ENCODE measurements at places on chromosomes 2 and 18.

DNA sequence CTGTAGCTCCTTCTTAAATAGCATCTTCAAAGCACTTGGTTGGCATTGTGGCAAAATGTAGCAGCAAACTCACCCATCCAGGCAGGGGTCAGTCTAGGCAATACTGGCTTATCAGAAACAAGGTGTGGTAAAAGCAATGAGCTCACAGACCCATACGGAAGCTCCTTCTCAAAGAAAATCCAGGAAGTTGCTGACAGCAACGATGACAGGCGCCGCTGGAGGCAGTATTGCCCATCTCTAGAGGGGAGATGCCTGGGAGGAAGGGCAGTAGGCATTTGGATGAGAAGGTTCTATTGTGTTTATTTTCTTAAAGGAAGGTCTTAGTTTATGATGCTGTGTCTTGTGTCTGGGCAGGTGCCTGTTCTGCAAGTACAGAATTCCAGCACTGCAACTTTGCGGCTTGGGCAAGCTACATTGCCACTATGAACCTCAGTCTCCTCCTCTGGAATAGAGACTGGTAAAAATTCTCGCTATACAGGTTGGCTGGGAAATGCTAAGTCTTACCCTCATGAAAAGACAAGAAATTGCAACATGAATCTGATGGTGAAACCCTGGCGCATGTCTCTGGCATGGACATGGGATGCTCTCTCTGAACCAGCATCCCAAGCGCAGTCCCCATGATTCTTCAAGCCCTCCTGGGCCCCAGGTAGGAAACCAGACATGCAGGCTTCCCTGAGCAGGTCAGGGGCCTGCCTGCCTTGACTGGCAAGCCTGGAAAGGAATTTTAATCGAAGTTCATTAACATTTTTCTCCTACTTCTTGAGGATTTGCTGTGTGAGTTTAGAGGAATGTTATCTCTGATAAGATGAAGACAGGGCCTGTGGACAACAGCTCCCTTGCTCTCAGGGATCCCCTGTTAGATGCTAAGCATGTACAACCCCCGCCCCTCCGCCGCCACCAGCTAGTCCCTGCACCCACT lies 156.0 kb downstream of the TFCP2L1 start:
- no peak for DNase-seq

DNA sequence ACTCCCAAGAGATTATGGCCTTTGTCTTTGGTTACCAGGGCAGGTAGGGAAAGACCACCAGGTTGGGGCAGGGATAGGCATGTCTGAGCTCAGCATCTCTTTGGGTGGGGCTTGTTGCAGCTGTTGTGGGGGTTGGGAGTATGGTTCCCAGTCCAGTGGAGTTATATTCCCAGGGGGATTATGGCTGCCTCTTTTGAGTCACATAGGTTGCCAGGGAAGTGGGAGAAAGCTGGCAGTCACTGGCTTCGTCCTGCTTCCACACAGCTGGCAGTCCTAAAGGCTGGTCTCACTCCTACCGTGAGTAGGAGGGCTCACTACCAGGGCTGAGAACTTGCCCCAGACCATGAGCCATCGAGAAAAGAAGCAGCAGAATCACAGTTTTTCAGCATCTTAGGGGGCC lies 79.1 kb downstream of the LYPD6 start:
- DNase-seq = no peak

GRCh38 chr2:190582736-190583506 lies 48.4 kb upstream of the NEMP2 start:
- DNase-seq = peak; percentile 45

- DNase-seq = peak; percentile 89
Observed at GRCh38 chr2:12057436-12058166, 311.2 kb downstream of the LPIN1 start.

DNA sequence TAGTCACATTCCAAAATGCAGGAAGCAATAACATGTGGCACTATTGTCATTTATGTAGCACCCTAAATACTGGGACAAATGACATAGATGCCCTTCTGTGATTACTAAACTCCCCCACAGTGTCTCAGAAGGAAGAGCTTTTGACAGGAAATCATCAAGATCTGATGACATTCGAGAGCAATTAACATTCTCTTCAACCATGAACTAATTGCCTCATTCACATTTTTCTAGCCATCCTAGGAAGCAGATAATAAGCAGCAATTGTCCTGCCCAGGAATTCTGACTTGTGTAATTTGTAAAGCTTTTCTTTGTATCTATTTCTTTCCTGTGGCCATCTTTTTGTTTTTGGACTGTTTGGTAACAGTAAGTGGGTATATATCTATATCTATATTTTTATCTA lies 292.6 kb downstream of the TGIF1 start:
- no peak for DNase-seq

DNA sequence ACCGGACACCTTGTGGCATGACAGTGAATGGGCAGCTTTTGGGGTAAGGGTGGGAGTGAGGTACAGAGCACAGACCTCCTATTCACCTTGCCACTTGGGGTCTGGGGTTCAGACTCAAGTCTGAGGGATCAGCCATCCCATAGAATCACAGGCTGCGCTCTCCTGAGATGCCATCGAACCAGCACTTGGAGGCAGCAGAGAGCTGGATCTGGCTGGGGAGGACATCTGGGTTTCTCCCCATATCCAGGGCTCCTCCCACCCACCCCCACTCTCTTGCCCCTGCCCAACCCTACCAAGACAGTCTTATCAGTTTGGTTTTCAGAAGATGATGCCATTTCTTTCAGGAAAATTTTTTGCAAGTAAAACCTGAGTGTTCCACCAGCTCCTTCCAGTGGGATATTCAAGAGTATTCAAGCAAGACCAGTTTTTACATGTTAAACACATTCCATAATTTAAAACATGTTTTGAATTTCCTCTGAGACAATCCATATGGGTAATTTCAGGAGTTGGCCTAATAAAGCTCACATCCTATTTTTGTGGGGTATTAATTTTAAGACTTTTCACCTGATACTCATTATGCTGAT lies 29.2 kb upstream of the TEX44 start:
- DNase-seq = no peak

- DNase-seq = no peak
Observed at GRCh38 chr18:10011061-10011460, 97.2 kb downstream of the VAPA start.

DNA sequence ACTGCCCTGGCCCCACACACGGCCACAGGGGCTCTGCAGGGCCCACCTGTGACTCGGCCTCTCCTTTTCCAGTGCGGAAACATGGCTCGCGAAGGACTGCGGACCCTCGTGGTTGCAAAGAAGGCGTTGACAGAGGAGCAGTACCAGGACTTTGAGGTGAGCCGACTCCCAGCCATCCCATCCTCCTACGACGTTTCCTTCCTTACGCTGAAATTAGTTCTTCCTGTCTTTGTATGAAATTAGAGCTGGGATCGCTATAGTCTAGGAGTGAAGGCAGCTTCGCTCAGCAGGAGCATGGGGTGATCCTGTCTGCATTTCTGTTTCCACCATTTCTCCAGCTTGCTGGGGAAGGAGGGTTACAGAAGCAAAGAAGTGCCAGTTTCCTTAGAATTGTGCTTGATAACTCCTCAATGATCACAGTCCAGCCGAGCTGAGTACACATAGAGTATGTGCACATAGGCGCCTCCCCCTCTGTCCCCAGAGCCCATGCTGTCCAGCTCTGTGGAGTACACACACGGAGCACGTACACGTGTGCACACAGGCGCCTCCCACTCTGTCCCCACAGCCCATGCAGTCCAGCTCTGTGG lies 59.1 kb upstream of the NFATC1 start:
- DNase-seq = no peak

- peak; percentile 28 for DNase-seq
Observed at GRCh38 chr2:147327613-147328012, 517.2 kb upstream of the ACVR2A start.

DNA sequence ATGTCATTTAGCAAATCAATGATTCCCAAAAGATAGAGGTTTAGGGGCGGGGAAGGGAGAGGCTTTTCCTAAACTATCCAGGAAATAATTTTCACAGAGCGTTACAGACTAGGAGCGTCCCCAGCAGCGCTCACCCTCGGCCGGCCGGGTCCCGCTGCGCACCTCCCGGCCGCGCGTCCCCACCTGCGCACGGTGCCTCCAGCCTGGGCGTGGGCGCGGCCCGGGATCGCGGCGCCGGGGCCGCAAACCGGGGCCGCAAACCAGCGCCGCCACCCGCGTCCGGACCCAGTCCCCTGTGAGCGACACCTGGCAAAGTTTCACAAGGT lies 684 bp upstream of the ZCCHC2 start:
- no peak for DNase-seq

DNA sequence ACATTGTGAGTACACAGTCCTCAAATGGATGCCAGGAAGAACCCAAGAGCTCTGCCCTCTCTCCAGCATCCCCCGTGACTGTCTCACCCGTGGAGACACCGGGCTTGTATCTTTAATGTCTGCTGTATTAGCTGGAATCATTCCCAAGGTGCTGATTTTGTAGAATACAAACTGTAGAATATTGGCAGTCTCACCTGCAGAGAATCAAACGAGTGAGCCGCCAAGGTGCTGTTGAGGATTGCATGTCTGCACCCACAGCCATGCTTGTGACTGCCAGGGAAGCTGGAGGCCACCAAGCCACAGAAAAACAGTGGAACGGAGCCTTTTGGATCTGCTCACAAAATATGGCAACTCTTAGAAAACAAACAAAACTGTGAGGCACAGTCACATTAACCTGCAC lies 37.5 kb downstream of the TMEM18 start:
- DNase-seq = no peak

GRCh38 chr18:7683753-7684152 lies 116.6 kb downstream of the PTPRM start:
- no peak for DNase-seq

GRCh38 chr2:231050018-231050901 lies 6.4 kb upstream of the PSMD1 start:
- no peak for DNase-seq

GRCh38 chr2:42941633-42942176 lies 149.3 kb upstream of the HAAO start:
- no peak for DNase-seq

DNA sequence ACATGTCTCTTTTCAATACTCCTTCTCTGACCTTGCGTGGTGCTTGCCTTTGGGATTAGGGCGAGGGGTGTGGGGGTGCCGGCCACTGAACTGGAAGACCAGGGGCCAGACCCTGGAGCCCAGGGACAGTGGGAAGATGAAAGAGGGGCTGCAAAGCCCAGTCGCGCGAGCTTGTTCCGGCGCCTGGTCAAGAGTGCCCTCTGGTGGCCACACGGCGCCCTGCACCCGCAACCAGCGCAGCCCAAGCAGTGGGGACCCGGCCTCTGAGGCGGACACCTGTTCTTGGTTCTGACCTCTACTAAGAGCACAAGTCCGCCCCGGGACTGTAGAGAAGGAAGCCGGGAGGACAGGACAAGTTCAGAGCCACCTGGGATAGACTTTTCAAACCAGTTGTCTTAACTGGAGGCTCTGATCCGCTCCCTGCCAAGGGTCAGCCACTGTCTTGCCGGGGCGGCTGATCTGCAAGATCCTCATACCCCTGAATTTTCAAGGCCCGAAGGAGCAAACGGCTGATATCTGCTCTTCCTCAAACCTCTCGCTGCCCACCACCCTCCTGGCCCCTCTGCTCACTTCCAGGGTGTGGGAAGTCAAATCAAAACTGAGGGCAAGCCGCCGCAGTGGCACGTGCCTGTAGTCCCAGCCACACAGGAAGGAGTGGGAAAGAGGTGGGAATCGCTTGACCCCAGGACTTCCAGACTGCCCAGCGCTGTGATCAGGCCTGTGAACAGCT lies 14.9 kb upstream of the MSH6 start:
- DNase-seq = no peak
